Fibroblast of pulmonary artery (primary cell): ENCODE measurements at places on chromosomes 5 and 9.

- DNase-seq, result no peak
Observed at GRCh38 chr5:133643365-133643764, 31.0 kb upstream of the FSTL4 start.

GRCh38 chr5:121681229-121681855, 170.3 kb upstream of the FTMT start:
- no peak for DNase-seq

- DNase-seq, result no peak
Observed at GRCh38 chr9:87537625-87538024, 40.0 kb downstream of the DAPK1 start.

- DNase-seq, result no peak
Observed at GRCh38 chr5:129082225-129083136, 12.1 kb upstream of the ISOC1 start.

- DNase-seq, result peak; percentile 45
Observed at GRCh38 chr5:31537851-31538250, 5.8 kb downstream of the C5orf22 start.

DNA sequence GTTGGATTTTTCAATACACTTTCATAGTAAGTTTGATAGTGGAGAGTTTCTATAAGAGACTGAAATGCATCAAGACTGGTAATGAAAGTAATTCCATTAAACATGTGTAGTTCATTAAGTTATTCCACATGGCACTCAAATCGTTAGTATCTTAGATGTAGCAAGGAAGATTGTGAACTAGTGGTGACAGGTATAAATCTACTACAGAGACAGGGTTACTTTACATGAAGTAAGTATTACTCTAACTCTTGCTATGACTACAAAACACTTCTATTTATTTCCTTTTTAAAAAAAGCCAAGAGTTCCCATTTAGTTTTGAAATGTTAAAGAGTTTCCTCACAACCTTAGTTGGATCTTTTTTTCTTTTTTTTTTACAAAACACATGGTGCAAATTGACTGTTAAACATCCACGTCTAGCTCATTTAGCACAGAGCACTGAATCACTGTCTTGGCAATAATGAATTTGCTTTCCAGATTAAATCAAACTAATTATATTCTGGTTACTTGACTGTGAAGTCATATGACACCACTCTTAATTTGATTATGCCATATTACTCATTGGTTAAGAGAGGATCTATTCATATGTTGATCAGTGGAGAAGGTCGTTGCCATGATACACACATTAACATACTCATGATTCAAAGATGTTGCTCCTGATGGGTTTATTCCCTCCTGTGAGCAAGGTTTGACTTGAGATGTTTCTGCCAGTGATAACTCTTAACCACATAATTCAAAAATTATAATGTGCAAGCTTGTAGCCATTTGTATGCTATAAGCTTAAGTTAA, 644.8 kb downstream of the EFNA5 start:
- DNase-seq, result no peak

DNA sequence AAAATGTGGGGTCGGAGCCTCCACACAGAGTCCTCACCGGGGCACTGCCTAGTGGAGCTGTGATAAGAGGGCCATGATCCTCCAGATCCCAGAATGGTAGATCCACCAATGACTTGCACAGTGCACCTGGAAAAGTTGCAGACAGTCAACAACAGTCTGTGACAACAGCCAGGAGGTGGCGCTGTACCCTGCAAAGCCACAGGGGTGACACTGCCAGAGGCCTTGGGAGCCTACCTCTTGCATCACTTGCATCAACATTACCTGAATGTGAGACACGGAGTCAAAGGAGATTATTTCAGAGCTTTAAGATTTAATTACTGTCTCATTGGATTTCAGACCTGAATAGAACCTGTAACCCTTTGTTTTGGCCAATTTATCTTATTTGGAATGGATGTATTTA, 614.1 kb upstream of the CDH9 start:
- DNase-seq, result no peak

DNA sequence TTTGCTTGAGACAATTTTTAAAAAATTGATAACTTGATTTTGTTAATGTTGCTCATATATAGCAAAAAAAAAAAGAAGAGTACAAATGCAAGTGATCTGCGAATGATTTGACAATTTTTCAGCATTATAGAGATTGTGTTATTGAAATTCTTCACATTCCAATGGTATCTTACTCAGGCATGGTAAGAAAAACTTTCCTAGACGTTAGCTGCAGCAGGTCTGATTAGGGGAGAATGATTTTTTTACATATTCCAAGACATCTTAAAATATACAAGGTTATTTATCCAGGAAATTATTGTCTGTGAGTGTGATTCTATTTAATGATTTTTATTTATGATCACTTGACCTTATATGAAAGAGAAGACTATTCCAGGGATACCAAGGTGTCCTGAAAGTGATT, 361.9 kb downstream of the MAT2B start:
- DNase-seq, result peak; percentile 78

DNA sequence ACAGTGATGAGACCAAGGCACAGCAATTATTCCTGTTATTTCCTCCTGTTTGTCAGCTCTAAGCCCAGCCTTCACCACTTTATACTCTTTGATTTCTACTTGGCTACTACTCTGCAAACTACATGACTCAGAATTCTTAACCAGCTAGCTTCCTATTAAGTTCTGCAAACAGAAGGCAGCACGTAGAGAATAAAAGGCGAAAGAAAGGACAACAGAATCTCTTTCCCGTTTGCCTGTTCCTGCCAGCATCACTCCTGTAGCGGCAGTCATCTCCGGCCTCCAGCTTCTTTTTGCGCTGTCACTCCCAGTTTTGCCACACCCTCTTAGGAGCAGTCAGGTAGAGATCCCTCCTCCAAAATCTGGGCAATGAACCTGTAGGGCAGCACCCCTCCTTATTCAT, 29.9 kb downstream of the DPYSL3 start:
- DNase-seq, result peak; percentile 61

DNA sequence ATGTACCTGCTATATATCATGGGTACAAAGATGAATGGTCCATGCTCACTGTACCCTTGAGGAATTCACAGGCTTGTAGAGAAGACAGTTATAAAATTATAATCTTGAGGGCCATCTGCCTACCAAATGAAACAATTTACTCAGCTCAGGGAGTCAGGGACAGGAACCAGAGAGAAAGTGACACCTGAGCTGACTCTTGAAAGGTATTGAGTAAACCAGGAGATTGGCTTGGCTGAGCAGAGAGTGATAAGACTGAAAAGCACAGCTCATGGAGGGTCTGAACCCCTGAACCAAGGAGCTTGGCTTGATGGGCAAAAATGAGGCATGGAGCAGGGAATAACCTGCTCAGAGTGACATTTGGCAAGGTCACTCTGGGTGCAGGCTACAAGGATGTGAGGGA, 147.3 kb downstream of the FAM114A2 start:
- DNase-seq, result no peak

- DNase-seq, result no peak
Observed at GRCh38 chr5:25033658-25034057, 388.9 kb upstream of the CDH10 start.

DNA sequence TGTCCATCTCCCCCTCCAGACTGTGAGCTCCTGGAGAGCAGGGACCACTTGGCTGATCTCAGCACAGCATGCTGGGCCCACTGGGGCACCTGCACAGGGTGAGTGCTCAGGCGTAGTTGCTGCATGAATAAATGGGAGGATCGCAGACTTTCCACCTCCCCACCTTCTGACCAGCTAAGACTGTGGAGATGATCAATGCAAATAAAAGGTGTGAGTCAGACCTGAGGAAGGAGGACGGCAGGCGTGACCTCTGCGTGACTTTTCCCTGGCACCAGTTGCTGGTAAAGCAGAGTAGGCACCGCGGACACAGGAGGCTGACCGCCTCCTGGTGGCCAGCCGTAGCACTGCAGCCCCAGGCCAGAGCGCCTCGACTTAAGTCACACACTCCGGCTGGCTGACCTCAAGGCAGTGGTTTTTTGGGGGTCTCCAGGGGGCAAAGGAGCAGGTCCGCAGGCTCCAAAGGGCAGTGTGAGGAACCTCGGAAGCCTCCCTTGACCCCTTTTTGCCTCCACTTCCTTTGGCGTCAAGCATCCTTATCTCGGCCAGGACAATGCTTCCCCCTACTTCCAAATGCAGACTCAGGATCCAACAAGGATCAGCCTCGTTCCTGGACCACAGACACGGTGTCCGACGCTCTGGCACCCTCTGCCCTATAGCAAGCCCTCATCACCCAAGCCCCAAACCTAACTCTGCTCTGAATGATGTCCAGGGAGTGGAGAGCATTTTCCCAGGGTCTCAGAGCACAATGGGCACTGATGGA, 12.7 kb upstream of the TDRD7 start:
- peak; percentile 78 for DNase-seq
